ENCODE measurements at places on chromosomes 3 and 15.

DNA sequence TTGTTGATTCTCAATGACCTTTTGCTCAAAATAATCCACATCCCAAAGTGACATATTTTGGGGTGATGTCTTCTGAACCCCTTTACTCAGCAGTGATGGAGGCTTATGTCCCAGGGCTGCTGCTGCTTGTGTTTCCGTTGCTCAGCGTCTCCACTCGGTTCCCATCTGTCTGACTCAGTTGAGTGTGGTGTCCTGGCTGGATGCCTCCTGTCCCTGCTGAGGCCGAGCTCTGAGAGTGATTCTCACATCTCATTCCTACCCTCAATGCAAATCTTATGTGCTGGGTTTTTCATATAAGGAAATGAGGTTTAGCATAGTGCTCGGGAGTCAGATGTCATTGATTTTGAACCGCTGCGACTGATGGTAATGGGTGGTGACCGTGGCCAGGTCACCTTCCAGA, 247.4 kb downstream of the GABRG3 start:
- DNase-seq: no peak

- peak; percentile 11 for DNase-seq
Observed at GRCh38 chr3:64685800-64686445, 1.9 kb downstream of the ADAMTS9 start.

DNA sequence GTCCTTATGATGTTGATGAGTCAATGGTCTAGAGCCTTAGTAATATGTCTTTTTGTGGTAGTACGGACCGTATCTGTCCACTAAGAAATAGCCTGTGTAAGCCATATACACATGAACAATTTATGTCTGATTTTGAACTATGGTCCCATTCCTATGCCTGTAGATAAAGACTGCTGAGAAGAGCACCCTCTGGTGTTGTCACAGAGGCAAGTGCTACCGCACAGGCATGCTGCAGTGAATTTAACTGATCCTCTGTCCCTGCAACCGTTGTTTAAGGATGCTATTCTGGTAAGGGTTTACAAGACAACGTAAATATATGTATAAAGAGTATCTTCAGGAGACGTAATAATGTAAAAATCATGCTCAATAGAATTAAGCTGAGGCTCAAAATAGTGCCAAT, 170.7 kb downstream of the UBE3A start:
- no peak for DNase-seq

DNA sequence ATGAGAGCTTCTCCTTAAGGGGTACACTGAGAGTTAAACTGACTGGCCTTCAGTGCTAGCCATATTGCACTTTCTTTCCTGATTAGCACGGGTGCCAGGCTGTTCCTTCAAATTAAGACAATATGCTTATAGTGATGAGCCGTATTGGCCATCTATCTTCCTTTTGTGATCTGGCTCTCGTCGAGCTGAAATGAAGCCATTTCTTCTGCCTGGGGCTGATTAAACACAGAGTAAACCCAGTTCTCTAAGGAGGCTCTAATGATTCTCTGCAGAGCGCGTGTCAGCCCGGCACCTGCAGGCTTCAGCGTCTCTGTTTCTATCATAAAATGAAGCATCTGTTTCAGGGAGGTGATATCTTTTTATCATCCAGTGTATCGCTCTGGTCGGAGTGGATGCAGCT, 107.5 kb upstream of the NR2F2 start:
- DNase-seq: no peak

- no peak for DNase-seq
Observed at GRCh38 chr15:92889390-92890107, 10.6 kb upstream of the CHD2 start.

GRCh38 chr3:127472506-127472905, 118.0 kb downstream of the TPRA1 start:
- no peak for DNase-seq

GRCh38 chr15:99052205-99052604, 44.6 kb upstream of the PGPEP1L start:
- DNase-seq: peak; percentile 20

DNA sequence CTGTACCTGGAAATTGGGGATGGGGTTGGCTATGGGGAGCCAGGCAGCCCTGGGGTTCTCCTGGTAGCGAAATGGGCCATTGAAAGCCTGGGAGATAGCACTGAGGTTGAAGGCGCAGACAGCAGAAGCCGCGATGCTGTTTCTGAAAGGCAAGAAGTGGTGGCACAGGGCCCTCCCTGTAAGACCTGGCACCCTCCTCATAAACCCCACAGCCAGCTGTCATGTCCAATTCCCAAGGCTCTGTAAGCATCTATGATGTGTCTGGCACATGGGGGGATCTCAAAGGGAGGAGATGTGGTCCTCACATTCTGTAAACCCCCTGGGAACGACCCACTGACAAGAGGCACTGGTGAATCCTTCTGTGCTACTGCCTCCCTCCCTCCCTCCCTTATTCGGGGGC, 104.0 kb downstream of the SEMA5B start:
- DNase-seq: no peak

DNA sequence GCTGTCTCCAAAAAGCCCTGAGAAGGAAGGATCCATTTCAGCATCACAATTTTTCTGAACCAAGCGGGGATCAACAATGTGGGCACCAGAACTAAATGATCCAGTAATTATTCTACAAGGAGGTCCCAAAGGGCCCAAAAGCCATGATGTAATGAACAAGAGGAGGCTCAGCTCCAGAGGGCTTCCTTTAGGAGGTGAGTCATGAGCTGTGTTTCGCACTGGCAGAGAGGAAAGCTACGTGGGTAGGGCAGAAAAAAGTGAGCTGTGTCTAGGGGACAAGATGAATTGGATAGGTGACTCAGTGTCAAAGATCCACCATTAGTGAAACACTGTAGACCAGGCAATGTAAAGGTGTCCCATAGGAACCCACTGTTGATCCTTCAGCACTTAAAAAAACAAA, 113.4 kb downstream of the RORA start:
- no peak for DNase-seq

Data from activated CD4-positive, alpha-beta T cell treated with anti-CD3 and anti-CD28 coated beads for 36 hours (primary cell).